ENCODE measurements at places on chromosomes 1 and 21.

GRCh38 chr1:30732277-30732996 is 9.1 kb upstream of the MATN1 start:
- no peak for DNase-seq

GRCh38 chr1:23514111-23514679 is 16.8 kb downstream of the E2F2 start:
- DNase-seq: no peak

GRCh38 chr1:164702216-164702615 is 143.2 kb downstream of the PBX1 start:
- DNase-seq: no peak

DNA sequence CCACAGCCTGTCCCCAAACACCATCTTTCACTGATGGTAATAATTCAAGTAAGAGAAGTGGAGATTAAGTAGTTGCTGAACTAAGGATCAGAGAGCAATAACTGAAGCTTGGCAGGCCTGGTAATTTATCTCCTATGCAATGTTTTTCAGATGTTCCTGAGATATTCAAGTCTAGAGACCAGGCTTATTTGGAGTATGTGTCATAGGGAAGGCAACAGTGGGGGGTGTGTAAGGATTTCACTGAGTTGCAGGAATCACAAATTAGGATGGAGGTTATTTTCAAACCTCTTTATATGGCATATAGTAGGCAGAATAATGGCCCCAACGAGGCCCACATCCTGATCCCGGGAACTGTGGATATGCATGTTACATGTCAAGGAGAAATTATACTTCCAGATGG is 171.7 kb downstream of the KCNJ6 start:
- DNase-seq: no peak

DNA sequence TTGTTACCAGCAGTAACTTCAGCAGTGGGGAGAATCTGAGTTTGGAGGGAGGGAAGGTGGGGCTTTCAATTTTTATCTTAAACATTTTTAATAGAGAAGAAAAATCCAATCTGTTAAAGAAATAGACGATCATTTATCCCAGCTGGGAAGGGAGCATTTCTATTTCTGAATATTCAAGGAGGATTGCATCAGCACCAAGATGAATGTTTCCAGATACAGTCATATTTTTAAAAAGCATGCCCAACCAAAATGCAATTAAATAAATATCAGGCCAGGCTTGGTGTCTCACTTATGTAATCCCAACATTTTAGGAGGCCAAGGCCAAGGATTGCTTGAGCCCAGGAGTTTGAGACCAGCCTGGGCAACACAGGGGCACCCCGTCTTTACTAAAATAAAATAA is 1.7 kb upstream of the ATP1A4 start:
- DNase-seq: no peak

Measured in activated CD8-positive, alpha-beta T cell treated with anti-CD3 and anti-CD28 coated beads, Interleukin-2, amount 10 ng/mL, durations not matched to agents 7 days and 5 days (primary cell).